Hepatic stellate cell (primary cell): ENCODE measurements at places on chromosomes 12 and 14.

DNA sequence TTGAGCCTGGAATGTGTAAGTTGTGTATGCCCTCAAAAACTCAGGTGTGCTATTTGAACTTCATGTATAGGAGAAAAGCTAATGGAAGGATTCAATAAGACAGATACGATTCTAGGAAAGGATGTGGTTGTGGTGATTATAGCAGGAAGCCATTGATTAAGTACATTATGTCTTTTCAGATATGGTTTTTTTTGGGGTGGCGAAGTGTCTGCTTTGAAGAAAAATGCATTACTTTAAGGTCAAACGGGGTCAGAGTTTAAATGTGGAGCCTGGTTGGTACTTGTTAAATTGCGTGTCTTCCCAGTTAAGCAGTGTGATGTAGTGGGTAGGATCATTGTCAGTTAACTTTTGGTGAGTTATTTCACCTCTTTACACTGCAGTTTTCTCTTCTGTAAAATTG, 13.0 kb upstream of the NUP107 start:
- no peak for DNase-seq

GRCh38 chr12:123229051-123229450, 3.9 kb downstream of the MPHOSPH9 start:
- DNase-seq, result no peak

- DNase-seq, result no peak
Observed at GRCh38 chr12:57474862-57475261, 4.8 kb downstream of the ARHGAP9 start.

DNA sequence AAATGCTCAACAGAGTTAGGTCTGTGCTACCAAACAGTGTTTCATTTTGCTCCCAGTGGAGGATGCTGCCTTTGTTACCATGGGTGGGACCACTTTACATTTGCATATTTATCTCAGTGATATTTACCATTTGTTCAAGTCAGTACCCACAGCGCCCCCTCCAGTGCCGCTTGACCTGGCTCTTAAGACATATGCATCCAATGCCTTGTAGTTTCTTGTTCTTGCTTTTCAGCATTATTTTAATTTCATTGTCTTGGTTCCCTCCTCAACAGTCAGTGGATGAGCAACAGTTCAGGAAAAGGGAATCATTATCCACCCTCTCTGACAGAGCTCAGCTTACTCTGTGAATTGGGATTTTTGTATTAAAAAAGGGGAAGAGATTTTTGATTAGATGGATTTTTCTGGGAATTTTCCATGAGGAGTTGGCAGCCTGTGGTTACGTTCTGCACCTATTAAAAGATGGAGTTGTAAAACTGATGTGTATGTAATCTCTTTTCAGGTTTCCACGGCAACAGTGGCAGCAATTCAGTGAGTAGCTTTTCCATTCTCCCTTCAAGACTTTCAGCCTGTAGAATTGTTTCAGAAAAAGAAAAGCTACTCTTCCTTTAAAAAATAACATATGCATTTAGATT, 240.5 kb upstream of the DAAM1 start:
- DNase-seq, result no peak

GRCh38 chr14:51167587-51168214, 72.3 kb upstream of the TMX1 start:
- DNase-seq, result no peak
